ENCODE measurements at places on chromosomes 7 and 10. TPM values are rescaled to one million over a fixed set of nuclear protein-coding genes. Genes with fewer than 3 reads are reported as not detected.

GRCh38 chr10:43402880-43403452 is 6.0 kb downstream of the HNRNPF start:
- no peak for DNase-seq

GRCh38 chr10:132482090-132482800 is 55.3 kb upstream of the INPP5A start:
- DNase-seq, result peak; percentile 31

DNA sequence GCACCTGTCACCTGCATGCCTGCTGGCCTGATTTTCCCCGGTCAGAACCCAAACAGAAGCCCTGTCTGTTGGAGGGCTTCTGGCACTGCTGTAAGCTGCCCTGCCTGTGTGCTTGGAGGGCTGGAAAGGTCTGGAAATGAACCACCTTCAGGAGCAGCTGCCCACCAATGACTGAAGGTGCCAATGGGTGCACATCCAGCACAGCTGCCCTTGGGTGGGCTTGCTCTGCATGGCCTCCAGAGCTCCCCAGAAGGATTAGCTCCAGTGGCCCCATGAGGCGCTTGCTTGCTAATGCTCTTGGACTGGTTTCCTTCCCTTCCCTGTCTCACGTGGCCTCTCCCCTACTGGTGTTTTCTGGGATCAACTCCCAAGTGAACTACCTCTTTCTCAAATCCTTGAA is 43.2 kb downstream of the WDFY4 start:
- no peak for DNase-seq

GRCh38 chr10:22992621-22993020 is 64.8 kb downstream of the ARMC3 start:
- DNase-seq, result no peak

GRCh38 chr10:1406967-1407945 is 330.1 kb downstream of the ADARB2 start:
- no peak for DNase-seq

DNA sequence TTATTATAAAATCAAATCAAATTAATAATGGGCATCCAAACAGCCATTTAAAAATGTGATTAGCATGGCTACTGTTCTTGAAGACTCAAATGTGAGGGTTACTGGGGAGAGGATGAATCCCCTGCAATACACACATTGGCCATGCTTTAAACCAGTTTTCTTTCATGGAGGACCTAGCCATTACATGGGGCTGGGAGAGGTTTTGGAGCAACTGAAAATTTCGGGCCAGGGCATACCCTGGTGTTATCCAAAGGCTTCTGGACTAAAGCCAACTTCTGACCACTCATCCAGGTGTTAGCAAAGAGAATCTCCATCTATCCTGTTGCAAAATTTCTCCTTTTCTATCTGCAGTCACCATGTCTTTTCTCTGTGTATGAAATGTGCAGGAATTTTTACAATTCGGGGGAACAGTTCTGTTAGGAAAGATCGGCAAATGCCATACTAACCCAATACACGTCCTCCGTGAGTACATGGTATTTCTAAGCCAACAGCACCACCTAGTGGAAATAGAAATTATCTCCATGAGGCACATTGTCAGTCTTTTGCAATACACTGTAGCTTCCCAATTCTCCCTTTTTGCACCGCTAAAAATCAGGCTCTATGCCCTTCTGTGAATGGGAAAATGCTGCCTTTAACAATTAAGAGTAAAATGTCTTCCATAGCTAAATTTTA is 47.0 kb upstream of the ZNF107 start:
- no peak for DNase-seq

GRCh38 chr7:51240868-51241267 is 75.7 kb downstream of the COBL start:
- no peak for DNase-seq

GRCh38 chr10:27068217-27068891 is 31.9 kb downstream of the ANKRD26 start:
- no peak for DNase-seq

DNA sequence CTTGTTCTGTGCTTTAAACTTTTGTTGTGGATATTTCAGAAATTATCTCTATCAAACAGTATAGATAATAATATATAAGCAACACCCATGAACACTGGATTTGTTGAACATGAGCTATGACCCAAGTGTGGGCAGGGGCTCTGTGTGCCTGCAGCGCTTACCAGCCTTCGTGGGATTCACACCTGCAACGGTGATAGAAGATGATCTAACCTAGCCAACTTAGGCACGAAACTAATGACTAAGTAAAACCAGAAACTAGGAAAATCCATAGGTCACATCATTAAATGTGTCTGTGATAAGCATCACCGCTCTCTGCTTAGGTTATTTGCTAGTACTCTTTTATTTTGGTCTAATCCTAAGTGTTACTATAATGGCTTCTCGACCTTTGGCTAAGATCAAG is 18.0 kb downstream of the SPAG6 start:
- no peak for DNase-seq

DNA sequence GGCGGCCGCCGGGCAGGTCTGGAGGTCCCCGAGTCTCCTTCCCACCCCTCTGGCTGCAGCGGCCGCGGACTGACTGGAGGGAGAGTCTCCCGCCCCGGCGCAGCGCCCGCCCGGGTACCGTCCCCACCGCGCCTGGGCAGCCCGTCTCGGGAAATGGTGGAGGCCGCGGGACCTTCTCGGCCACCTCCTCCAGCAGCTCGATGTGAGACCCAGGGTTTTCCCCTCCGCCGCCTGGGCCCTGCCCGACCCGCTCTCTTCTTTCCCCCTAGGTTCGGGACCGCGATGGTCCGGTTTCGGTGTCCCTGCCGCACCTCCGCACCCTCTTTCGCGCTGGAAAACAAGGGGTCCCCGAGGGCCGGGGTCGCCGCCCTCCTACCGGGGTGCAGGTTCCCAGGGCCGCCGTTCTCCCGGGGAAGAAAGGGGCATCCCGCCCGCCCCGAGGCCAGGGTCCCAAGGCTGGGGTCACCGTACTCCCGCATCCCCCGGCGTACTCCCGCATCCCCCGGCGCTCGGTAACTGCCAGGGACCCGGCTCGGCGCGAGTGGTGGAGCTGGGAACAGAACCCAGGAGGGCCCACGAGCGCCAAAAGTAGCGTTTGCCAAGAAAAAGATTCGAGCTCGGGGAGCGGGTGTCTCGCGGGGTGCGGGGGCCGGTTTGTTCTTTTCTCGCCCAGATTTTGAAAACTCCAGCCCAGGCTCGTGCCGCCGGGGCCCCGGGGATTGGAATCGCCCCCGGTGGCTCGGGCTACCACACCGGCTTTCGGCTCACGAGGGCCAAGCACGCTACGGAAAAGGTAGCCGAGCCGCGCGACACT is 3.4 kb downstream of the TNRC18 start:
- DNase-seq, result no peak

- no peak for DNase-seq
Measured at GRCh38 chr10:1715821-1716220, 21.5 kb downstream of the ADARB2 start.

DNA sequence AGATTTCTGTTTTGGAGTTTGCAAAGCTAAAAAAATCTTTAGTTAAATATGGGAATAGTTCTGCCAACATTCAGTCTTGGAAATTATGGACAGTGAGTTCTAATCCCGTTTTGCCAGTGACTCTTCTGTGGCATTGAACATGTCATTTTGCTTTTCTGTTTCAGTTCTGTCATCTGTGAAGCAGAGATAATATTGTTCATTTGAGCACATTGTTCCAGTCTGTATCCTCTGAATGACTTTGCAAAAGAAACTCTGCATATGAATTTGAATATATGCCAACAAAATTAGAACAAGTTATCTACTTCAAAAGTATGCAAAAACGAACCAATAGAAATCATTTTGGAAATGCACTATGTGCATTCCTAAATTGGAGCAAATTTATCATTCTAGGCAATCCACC is 746.0 kb upstream of the POT1 start:
- no peak for DNase-seq

DNA sequence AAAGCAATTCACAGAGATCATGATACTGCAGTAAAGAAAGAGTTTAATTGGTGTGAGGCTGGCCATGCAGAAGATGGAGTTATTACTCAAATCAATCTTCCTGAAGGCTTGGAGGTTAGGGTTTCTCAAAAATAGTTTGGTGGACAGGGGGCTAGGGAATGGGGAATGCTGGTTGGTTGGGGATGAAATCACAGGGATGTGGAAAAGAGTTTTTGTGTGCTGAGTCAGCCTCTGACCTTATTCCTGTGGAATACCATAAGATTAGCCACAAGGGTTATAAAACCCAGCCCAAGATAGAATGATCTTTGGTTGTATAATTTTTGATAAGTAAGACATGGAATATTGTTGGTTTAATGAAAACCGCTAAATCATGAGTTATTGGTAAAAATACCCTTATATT is 764.3 kb downstream of the TYW1 start:
- no peak for DNase-seq

DNA sequence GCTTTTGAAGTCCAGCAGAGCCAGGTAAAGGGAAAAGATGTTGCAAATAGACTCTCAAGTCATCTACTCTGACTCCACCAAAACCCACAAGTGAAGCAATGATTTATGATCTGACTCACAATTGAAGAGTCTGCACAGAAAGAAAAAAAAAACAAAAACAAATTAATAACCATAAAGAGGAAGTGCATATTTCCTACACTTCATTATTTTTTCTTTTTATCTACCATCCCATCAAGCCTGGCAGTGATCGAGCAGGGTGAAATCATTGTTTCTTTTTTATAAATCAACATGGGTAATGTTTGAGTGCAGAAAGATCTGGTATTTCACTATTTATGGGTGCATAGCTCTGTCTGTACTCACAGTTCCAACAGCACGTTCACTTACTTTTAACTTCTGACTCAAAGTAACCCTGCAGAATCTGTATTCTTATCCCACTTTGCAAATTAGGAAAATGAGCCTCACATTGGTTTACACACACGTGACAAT is 829.0 kb downstream of the TNS3 start:
- DNase-seq, result no peak

- DNase-seq, result no peak
Measured at GRCh38 chr10:29681676-29682448, 47.1 kb upstream of the SVIL start.

- no peak for DNase-seq
Measured at GRCh38 chr10:131081376-131081775, 230.1 kb downstream of the TCERG1L start.

- DNase-seq, result no peak
Measured at GRCh38 chr7:116386674-116387073, 112.9 kb upstream of the CAV2 start.

- no peak for DNase-seq
Measured at GRCh38 chr10:111109501-111110242, 32.8 kb downstream of the ADRA2A start.

- no peak for DNase-seq
Measured at GRCh38 chr7:30464231-30464671, 14.3 kb downstream of the NOD1 start.

DNA sequence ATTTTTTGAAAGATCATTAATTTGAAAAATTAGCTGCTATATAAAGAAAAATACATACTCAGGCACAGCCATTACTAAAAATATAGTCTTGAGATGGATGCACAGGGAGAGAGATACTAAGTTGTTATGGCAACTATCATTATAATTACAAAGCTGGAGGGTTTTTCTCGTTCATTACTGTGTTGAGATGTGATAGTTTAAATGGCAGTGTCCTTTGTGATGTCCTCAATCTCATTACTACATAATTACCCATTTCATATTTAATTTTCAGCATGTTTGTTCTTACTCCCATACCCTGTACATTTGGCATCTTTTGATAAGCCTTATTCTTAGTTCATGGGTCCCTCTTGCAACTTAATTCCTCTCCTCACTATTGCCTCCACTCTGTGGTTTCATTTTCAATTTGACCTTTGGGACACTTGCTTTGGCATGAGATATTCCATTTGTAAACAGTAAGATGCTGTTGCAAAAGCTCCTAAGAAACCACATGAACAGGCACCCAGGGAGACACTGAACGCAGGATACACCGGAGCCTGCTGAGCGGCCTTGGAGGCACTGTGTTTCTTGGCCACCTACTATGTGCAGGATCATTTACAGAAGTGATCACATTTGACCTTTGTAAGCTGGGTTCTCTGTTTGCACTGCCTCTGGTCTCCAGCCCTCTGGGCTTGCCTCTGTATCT is 4.8 kb upstream of the CPXM2 start:
- no peak for DNase-seq

DNA sequence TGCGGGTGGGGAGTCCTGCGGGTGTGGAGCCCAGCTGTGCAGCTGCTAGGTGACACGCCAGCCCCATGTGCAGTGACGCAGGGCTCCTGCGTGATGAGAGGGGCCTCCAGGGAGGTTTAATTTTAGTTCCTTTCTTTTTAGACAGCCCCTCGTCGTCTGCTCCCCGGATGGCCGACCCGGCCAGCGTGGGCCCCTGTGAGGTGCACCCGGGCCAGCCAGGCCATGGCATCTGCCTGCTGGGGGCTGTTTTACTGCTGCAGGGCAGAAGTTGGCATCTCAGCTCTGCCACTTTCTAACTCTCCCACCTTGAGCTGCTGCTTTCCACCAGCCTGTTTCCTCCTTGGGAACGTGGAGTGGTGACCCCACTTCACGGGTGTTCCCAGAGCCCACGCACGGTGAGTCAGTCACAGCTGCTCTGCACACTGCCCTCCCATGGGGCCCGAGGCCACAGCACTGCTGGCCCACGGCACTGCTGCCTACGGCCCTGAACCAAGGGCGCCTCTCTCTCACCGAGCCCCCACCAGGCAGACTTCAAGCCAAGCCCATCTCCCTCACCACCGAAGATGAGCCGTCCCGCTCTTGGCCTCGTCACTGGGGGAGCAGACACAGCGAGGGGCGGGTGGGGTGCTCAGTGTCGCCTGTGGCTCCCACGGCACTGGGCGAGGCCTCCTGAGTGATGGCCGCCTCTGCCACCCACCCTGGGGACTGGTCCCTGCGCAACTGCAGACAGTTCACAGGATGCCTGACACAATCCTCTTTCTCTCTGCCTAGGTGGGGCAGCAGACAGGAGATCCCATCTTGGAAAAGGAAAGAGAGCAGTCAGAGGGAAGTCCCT is 21.3 kb downstream of the CYP2W1 start:
- no peak for DNase-seq

- no peak for DNase-seq
Measured at GRCh38 chr10:68828833-68829232, 1.5 kb downstream of the STOX1 start.

GRCh38 chr10:17981766-17982380 is 30.2 kb downstream of the SLC39A12 start:
- no peak for DNase-seq

DNA sequence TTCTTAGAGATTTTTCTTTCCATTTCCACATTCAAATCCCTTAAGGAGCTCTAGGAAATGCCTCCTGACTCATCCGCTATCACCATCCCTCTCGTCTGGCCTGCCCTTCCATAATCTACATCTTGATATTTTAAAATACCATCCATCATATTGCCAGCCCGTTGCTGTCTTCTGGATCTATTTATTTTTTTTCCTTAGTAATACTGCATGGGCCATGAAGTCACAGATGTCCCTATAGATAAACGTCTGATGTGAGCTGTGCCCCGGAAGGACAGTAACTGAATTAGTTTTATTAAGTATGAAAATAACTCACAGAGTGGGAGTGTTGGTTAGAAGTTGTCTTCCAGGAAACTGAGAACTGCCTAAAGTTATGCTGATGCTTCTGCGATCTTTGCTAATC is 76.2 kb downstream of the KLF6 start:
- DNase-seq, result no peak

RNF133 gene
- not detected for polyA plus RNA-seq

BICC1 gene
- polyA plus RNA-seq, result 14.5 TPM

FRA10AC1 gene
- 25.9 TPM for polyA plus RNA-seq

UCMA gene
- 0.95 TPM for polyA plus RNA-seq

OPN1SW gene
- polyA plus RNA-seq, result 2.0 TPM

MACROH2A2 gene
- 21.2 TPM for polyA plus RNA-seq

ANK3 gene
- polyA plus RNA-seq, result 144 TPM

MKI67 gene
- 22.0 TPM for polyA plus RNA-seq
